ENCODE measurements at places on chromosomes 1 and 21. TPM values are rescaled to one million over a fixed set of nuclear protein-coding genes. Genes with fewer than 3 reads are reported as not detected.

GRCh38 chr1:211938561-211938997 lies 96.8 kb downstream of the INTS7 start:
- DNase-seq, result peak; percentile 25

GRCh38 chr1:79585801-79586200 lies 579.3 kb upstream of the ADGRL4 start:
- DNase-seq, result peak; percentile 15

DNA sequence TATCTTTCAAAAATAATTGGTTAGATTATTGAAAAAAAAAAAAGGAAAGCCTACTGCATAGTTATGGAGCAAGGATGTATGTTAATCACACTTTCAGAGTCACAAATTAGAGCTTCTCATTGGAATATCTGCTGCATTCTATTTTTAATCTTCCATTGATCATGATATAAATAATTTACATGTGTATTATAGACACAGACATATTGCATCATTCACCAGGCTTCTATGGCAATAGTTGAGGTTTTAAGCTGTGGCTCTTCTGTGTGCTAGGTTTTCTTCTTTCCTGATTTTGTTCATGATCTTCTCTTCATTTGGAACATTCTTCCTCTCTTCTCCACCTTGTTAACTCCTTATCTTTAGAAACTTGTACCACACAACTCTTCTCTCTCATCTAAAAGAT lies 123.2 kb upstream of the HMCN1 start:
- DNase-seq, result peak; percentile 8

- no peak for DNase-seq
Observed at GRCh38 chr1:37728416-37728815, 36.1 kb downstream of the CDCA8 start.

DNA sequence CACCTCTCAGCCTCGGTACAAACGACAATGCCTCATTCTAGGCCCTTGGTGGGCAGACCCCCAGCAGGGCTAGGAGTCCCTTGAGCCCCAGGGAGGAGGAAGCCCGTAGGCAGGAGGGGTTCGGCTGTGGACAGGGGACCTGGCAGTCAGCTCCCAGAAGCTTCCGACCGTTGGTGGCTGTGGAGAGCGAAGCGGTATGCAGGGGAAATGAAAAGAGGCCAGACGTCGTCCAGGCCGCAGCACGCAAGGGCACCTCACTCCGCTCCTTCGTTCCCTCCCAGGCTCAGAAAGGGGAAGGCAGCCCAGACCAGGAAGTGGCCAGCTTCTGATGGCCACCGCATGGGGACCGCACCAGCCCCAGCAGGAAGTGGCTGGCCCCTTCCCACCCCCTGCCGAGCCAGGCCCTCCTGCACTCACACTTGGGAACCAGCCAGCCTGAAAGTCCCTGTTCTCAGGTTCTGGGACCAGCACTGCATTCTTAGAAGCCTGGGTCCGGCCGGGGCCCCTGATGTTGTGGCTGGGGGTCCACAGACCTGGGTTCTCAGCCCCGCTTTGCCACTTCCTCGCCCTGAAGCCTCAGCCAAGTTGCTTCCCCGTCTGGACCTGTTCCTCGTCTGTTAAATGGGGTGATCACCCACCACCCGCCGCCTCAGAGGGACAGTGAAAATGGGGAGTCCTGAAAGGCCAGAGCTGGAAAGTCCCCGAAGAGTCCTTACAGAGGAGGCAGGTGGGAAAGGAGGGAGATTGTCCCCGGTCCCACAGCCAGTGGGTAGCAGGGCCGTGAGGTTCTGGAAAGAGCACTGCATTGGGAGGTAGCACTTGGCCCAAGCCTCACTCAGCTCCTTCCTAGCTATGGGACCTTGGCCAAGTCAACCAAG lies 104.0 kb upstream of the RUNX3 start:
- DNase-seq, result no peak

SH3BGRL3 gene
- 114 TPM for total RNA-seq

OR2M3 gene
- total RNA-seq, result not detected

KCNJ9 gene
- total RNA-seq, result 0.08 TPM

All from fibroblast of the aortic adventitia (primary cell).